ENCODE measurements at places on chromosomes 13 and 19.

GRCh38 chr13:107376341-107377125 lies 808.6 kb upstream of the ARGLU1 start:
- peak; percentile 18 for DNase-seq

DNA sequence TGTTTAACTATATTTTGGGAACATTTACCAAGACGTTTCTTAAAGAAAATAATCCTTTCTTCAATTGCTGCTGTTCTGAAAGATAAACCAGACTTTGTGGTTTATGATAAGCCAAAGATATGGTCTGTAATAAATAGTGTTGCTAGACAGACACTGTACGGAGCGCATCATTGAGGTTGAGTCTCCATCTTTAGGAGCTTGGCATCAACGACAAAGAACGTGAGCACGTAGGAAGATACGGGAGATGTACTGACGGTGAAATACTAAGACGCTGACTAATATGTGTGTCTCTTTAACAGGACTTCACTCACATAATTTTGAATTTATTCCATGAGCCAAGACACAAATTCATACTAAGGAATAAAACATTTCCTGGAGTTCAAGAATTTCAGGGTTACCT lies 16.2 kb downstream of the TEX29 start:
- peak; percentile 49 for DNase-seq

GRCh38 chr19:20077791-20078463 lies at the start of gene ZNF90:
Gene ZNF90 (plus strand): TSS chr19:20078000. CDS start chr19:20078133, 133 bp downstream.
- DNase-seq = peak; percentile 93

DNA sequence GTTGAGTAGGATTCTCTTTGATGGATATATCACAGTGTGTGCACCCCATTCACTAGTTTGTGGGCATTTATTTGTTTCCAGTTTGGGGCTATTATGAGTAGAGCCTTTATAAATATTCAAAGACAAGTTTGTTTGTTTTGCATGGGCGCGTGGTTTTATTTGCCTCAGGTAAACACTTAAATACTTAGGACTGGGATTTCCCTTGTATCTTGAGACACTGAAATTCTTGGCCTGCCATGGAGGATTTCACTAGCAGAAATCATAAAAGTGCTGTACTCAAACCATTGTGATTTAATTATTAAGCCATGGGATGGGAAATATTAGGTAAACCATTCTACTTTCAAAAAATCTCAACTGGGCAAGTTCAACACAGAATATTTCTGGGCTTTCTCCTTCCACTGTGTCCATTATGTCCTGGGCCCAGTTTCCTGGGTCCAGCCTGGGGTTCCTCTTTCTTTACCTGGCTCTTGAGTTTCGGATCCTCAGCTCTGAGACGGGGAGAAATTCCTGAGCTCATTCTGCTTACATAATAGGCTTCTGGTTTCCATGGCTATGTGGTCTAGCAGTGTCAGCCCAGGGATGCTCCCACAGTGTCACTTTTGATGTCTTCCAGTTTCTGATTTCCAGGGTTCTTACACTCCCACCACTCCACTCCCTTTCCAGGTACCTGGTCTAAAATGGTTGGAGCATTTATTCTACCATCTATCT lies 14.4 kb downstream of the MYO16 start:
- no peak for DNase-seq

DNA sequence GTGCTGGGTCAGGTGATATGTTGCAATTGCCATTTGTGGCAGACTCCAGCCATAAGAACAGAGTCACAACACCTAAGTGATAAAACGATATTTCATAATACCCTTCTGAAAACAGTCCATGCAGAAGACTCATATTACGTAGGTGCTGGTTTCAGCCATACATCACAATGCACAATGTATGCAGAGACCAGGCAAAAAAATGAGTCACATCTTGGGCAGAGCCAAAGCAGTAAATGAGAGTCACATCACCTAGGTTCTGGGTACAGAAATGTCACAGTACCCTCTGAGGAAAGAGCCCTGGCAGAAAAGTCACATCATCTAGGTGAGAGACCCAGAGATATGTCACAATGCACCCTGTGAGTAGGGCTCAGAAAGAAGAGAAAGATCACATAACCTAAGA lies 125.2 kb upstream of the ZNF91 start:
- no peak for DNase-seq

- DNase-seq = no peak
Observed at GRCh38 chr13:89057862-89058261, 1386.7 kb downstream of the SLITRK5 start.

- DNase-seq = no peak
Observed at GRCh38 chr13:59442461-59442860, 721.3 kb downstream of the DIAPH3 start.

- no peak for DNase-seq
Observed at GRCh38 chr13:44764302-44764692, 188.2 kb upstream of the TSC22D1 start.

- DNase-seq = no peak
Observed at GRCh38 chr13:96090240-96091101, 564 bp downstream of the HS6ST3 start.

- DNase-seq = no peak
Observed at GRCh38 chr19:41414461-41414860, 12.7 kb downstream of the B3GNT8 start.

DNA sequence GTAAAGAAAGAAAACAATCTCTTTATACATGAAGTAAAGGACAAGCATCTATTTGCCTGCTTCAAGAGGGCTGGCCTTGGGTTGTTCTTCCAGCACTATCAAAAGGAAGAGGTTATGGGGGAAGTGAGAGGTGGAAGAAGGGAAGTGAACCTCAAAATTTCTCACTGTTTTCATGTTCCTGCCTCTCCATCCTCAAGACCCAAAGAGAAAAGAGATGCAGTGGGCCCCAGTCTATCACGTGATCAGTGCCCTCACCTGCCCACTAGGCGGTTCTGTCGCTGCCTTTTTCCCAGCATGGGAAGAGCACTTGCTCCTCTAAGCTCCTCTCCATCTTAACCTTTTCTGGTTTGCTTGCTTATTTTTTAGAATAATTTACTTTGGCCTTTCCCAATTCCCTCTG lies 6.2 kb upstream of the USP12 start:
- DNase-seq = no peak

- no peak for DNase-seq
Observed at GRCh38 chr19:28936001-28936400, 276.9 kb downstream of the UQCRFS1 start.

GRCh38 chr19:20151617-20152145 lies 15.3 kb upstream of the ZNF486 start:
- DNase-seq = no peak

GRCh38 chr13:97113231-97114001 lies 108.7 kb upstream of the MBNL2 start:
- no peak for DNase-seq

DNA sequence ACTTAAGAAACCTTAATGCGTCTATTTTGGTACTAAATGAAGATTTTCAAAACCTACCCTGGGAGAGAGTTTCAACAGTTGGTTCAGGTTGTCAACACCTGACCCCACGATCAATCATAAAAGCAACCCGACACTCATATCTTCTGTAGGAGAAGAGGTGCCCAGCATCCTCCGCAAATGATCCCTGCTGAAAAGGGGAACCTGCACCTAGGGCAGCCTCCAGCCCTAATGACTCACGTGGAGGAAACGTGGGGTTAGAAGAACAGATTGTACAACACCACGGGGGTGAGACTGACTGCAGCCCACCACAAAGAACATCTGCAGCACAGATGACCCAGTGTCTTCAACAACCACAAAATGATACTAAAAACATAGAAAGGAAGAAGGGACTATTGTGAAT lies 116.3 kb downstream of the RAB20 start:
- peak; percentile 77 for DNase-seq

DNA sequence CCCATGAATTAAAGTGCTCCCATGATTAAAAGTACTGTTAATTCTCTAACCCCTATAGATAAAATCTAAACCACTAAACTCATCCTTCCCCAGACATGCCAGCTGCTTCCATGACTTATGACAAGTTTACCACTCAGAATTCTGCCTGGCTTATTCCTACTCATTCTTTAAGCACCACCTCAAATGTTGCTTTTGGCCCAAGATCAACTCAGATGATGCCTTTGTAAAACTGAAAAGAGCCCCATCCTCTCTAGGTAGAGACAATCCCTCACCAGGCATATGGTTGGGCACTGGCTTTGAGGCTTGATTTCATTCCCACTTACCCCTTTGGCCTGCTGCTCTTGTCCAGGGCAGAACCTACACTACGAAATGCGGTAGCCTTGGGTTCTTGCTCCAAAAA lies 250.0 kb downstream of the DNAJC15 start:
- peak; percentile 59 for DNase-seq

DNA sequence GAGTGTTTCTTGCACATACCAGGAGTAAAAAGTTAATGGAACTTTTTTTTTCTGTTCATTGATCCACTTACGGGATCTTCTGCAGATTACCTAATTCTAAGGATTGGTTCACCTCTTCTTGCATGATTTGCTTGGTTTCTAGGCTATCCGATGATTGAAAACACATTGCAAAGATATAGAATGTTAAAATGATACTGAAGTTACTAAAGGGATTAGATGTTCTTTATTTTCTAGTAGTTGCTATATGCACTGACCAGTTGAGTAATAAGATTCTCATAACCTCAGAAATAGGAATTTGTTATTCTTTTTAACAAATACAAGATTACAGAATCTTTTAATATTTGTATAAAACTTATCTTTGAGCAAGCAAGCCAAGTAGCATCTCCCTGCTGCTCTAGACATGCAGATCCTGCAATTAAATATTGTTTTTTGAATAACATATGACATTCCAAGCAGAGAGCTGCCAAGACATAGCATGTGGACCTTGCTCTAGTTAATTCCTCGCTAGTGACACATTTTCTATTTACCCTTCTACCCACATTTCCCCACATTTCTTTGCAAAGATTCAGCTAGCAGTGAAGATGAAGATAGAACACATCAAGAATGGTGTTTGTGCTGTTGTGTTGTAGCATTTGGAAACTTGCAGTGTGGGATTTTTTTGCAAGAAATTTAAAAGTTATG lies 51.7 kb upstream of the RNF113B start:
- peak; percentile 74 for DNase-seq

- DNase-seq = no peak
Observed at GRCh38 chr19:13033244-13033643, 38.0 kb downstream of the NFIX start.

- peak; percentile 91 for DNase-seq
Observed at GRCh38 chr19:39824143-39825092, 9.5 kb downstream of the DYRK1B start.

- DNase-seq = no peak
Observed at GRCh38 chr19:16420781-16421386, 50.9 kb downstream of the EPS15L1 start.

GRCh38 chr19:53055117-53055516 lies 10.6 kb downstream of the ERVV-2 start:
- DNase-seq = peak; percentile 21

GRCh38 chr13:77222909-77223308 lies 104.0 kb downstream of the MYCBP2 start:
- no peak for DNase-seq

- no peak for DNase-seq
Observed at GRCh38 chr13:91032104-91032503, 315.4 kb upstream of the MIR17HG start.

GRCh38 chr13:47678201-47678968 lies 322.7 kb downstream of the SUCLA2 start:
- DNase-seq = no peak

GRCh38 chr13:71218960-71219359 lies 648.0 kb downstream of the DACH1 start:
- DNase-seq = no peak

DNA sequence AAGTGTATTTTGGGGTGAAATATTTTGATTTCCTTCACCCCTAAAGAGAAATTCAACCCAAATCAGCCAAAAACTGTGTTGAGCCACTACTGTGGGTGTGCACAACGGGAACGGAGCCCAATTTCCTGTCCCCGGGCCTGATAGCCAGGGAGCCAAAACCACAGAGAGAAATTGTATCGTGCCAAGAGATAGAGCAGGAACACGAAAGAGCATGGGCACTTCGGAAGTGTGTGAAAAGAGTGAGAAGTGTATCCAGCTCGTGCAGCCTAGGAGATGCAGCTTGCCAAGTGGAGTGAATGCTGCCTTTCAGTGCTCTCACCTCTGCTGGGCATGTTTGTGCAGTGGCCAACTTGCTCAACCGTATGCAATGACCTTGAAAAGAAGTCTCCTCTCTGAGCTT lies 19.4 kb upstream of the PLEKHF1 start:
- DNase-seq = peak; percentile 34

GRCh38 chr13:113171250-113172125 lies 13.0 kb downstream of the PROZ start:
- no peak for DNase-seq

GRCh38 chr19:5804516-5805461 lies at the start of gene NRTN:
Gene NRTN (plus strand): TSS chr19:5805067. CDS start chr19:5824166, 19,099 bp downstream.
- no peak for DNase-seq

DNA sequence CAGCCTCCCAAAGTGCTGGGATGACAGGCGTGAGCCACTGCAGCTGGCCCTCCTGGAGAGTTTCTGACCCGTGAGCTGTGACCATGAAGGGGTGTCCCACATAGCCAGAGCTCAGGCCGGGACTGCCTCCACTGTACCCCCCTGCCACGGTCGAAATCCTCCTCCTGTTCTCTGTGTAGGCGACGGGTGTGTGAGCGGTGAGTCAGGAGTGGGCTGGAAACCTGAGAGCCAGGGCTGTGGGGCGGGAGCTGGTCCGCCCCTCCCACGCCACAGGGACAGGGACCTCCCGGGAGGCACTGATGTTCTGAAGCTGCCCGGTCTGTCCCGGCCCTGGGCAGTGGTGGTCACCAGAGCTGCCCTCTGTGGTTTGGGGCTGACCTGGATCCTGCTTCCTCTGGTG lies 3.9 kb downstream of the WDR18 start:
- no peak for DNase-seq

- DNase-seq = no peak
Observed at GRCh38 chr13:66440938-66441337, 789.2 kb downstream of the PCDH9 start.

- no peak for DNase-seq
Observed at GRCh38 chr19:3323026-3323425, 43.4 kb upstream of the NFIC start.

DNA sequence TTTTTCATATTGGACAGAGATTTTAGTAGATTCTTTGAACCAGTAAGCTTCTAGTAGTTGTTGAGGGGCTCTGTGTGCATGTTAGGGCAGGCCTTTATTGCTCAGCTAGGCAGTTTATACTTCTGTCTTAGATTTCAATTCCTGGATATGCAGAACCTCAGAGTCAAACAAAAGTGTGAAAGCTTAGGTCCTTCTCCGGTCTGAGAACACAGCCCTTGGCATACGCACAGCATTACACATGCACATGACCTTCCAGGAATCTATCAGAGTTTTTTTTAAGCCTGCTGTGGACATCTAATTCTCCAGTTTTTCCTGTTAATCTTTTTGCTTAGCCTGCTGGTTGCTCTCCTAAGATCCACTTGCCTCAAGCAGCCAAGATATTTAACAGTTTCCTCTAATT lies 77.9 kb upstream of the KL start:
- DNase-seq = no peak

Data from IMR-90 (cell line).